ENCODE measurements at places on chromosomes 2 and 18.

DNA sequence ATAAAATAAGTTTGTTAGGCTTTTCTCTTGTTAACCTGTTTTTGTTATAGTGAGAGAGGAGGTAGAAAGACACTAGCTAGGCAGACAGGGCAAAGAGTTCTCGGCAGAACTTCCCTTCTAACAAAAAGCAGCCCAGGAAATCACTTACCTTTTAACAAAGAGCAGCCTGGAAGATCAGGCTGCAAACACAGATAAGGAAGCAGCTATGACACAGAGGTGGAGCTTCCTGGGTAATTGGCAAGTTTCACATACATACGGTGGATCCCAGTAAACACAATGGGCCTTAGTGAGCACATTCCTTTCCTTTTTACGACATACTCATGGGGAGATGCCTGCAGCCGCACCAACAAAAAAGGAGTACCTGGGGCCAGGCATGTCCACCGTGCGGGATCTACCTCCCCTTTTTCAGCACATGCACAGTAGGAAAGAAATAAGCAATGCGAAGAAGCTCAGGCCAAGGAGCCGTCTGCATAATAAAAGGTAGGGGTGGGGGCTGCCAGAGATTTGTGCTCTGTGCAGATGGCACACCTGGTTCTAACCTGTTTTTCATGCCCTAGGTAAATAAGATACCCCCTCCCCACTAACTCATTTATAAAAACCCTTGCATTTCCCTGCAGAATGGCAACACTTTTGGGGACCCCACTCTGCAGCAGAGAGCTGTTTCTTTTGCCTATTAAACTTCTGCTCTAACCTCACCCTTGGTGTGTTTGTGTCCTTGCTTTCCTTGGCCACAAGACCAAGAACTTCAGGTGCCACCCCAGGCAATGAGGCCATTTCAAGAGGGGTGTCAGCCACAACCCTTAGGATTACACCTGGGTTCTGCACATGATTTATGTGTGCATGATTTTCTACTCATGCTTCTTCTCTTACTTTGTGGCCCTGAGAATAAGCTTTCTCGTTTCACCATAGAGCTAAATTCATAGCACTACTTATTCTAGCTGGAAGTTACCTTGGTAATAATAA lies 26.5 kb downstream of the MDH1 start:
- peak; percentile 37 for DNase-seq

GRCh38 chr2:96340493-96341414 lies 5.2 kb downstream of the NCAPH start:
- no peak for DNase-seq

- DNase-seq: no peak
Observed at GRCh38 chr2:237798236-237799059, at the start of gene RBM44. Gene RBM44, plus strand, starts transcription at chr2:237798779. Its CDS starts 14,831 bp downstream, at chr2:237813610.

GRCh38 chr18:23311351-23312121 lies 141.6 kb upstream of the RIOK3 start:
- peak; percentile 90 for DNase-seq

DNA sequence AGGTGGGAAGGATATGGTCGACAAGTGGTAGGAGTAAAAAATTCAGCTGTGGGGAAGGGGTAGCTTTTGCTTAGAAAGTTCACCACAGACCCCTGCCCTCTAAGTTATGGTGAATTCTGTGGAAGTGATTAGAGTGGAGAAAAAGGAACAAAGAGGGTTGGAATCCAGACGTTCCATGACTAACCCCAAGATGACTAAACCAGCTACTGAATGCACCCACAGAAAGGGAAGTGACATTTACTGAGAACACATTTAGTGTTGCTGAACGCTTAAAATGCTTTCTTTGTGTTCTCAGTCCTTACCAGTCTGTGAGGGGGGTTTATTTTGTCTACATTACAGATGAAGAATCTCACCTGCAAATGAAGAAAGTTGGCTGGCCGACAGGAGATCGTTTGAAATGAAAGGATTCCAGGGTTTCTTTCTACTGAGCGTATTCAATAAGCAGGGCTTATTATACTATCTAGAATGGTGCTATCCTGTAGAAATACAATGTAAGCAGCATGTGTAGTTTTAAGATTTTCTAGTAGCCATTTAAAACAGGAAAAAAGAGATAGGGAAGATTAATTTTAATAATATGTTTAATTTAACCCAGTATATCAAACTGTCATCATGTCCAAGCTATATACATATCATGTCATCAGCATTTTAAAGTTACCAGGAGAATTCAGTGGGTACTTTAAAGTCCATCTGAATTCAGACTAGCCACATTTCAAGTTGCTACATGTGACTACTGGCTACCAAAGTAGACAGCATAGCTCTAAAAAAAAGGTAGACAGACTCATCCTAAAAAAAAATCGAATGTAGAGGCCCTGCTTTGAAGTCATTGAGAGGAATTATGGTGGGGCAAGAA lies 60.1 kb downstream of the LIMS1 start:
- DNase-seq: peak; percentile 98

DNA sequence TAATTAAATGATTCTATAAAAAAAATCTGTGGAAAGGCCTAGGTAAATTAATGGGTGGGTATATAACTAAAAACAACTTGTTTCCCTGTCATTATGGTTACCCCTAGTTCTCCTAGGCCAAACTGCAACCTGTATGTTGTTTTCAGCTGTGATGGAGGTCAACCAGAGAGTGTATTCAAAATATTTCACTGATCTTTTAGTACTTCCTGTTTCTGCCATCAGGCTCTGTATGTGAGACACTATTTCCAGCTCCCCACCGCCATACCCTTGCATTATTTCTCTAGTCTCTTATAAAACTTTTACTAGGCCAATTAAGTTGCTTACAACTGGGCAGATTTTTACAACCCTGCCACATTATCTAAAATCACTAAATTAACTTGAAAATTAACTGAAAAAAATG lies 21.0 kb upstream of the CDKL4 start:
- DNase-seq: no peak

- DNase-seq: no peak
Observed at GRCh38 chr2:141848191-141848590, 282.6 kb downstream of the LRP1B start.

DNA sequence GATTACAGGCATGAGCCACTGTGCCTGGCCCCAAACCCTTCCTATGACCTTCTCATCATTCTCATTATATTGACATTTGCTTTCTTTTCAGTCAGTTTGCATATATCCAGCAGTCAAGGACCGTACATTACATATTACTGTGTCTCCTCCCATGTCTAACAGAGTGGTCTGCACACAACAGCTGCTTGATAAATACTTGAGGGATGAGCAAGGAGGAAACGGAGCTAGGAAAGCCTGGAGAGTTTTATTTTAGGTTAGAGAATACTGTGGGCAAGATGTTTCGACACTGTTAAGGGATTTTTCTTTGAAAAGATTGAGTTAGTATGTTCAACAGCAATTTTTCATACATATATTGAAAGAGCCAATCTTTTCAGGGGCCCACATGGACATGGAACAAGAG lies 76.2 kb upstream of the CHRNA1 start:
- no peak for DNase-seq

GRCh38 chr18:48719974-48720654 lies 181.3 kb downstream of the CTIF start:
- DNase-seq: no peak

DNA sequence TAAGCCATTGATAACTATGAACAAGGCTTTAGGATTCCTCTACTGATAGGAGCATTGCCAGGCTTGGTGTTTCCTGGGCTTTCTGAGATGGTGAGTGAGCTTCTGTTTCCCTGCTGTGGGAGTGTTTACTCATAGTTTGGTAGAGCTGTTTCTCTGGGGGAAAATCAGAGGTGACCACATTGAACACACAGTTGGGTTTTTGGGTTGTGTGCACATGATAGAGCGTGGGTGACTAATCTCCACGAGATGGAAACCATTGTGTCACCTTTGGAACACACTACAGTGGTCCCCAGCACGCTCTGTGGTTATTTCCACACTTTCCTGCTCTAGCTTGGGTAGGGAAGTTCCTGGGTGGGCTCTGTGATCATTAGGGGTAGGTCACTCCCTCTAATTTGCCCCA lies 5.4 kb downstream of the IL1R1 start:
- no peak for DNase-seq

DNA sequence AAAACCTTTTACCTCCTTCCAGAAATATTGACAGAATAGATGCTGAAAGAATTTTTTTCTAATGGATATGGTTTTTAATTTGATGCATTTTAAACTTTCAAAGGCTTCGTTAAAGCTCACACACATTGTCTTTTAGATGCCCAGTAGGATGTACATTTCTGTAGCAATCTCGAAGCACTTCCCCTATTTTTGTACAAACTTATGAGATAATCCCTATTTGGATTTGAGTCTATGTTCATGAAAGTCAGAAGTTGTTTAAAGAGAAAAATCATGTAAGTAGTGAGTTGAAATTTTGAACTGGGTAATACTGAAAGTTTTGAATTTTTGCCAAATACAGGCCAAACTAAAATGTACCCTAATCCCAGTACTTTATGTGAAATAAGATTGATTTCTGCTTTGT lies 38.1 kb upstream of the MMADHC start:
- no peak for DNase-seq

GRCh38 chr2:40127890-40128557 lies 323.9 kb downstream of the SLC8A1 start:
- no peak for DNase-seq

GRCh38 chr2:46555646-46556234 lies 76.4 kb downstream of the TMEM247 start:
- no peak for DNase-seq

- no peak for DNase-seq
Observed at GRCh38 chr2:217505303-217505702, 497.5 kb downstream of the TNS1 start.

DNA sequence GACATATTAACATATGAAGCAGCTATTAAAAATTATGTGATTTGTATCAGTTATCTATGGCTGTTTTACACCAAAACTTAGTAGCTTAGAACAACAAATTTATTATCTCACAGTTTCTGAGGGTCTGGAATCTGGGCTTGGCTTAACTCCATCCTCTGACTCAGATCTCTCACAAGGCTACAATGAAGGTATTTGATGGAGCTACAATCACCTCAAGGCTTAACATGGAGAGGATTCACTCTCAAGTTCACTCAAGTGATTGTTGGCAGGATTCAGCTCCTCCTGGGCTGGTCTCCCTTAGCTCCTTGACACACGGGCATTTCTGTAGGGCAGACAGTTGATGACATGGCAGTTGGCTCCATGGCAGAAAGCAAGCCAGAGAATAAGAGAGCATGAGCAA lies 133.0 kb upstream of the SLC14A2 start:
- DNase-seq: peak; percentile 13
